ENCODE measurements at places on chromosomes 4 and X.

- no peak for DNase-seq
These were observed 8.4 kb downstream of the HTRA3 start for GRCh38 chr4:8278009-8278395.

- no peak for DNase-seq
These were observed 17.8 kb upstream of the HGFAC start for GRCh38 chr4:3423952-3424351.

GRCh38 chr4:156754832-156755570 lies 216.6 kb downstream of the PDGFC start:
- no peak for DNase-seq

- DNase-seq: peak; percentile 3
These were observed 263.8 kb upstream of the RPS6KA3 start for GRCh38 chrX:20530406-20530921.

- no peak for DNase-seq
These were observed 655.6 kb upstream of the PCDH10 start for GRCh38 chr4:132493476-132493875.

DNA sequence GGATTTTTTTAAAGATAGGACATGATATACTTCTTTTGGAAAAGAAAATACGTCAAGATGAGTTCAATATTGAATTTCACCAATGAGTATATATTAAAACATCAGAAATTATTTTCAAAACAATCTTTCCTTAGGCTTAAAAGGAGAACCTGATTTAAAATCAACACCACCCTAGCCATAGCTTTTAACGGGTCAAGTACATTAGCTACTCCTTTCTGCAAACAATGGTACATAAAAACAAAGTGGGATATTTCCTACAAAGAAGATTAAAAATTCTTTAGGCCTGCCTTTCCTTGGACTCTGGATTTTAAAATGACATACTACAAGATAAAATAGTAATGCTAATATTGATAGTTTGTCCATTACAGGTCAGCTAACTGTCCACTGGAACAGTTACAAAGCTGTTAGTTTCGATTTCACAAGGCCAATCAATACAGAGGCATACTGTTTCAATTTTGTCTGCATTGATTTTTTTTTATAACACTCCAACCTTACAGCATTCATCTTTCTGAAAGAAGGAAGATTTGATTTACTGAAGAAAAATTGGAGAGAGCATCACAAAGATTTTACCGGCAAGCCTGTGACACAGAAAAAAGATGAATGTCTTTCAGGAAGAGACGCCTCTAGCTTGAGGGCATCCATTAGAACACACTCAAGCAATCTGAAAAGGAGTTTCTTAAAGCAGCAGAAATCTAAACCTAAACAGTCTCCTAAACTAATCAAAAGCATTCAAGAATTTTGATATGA lies 97.2 kb downstream of the MAB21L2 start:
- DNase-seq: no peak

GRCh38 chr4:26085551-26085950 lies 171.5 kb downstream of the SMIM20 start:
- DNase-seq: no peak

DNA sequence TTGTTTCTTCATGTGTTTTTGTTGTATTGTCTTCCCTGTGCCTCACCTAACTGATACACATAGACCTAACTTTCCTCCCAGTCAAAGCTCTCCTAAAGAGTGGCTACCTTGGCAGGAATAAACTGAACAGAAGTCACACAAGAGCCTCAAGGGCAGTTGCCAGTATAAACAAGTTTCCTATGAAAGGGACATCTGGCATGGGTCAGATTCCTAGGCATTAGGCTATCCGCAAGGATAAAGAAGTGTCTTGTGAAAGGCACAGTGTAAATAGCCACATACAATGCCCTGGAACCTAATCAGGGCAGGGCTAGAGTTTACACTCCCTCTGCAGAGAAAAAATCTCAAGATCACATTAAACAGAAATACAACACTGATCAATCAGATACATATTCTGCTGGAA lies 220.8 kb downstream of the SPANXN3 start:
- no peak for DNase-seq

DNA sequence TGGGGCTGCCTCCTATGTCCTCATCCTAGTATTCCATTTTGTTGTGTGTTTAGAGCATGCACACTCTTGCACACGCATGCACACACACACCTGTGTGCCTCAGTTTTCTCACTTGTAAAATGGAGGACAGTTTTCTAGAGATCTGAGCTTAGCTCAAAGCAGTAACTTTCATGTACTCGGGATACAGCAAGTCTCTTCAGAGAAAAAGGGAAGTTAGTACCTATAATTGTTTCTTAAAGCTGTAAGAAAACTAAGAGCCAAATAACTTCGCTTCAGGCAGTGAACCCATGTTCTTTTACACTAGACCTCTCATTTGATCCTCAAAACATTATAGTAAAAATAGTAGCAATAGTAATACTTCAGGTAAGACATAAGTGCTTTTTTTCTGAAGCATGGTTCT lies 49.6 kb downstream of the KIT start:
- DNase-seq: no peak

DNA sequence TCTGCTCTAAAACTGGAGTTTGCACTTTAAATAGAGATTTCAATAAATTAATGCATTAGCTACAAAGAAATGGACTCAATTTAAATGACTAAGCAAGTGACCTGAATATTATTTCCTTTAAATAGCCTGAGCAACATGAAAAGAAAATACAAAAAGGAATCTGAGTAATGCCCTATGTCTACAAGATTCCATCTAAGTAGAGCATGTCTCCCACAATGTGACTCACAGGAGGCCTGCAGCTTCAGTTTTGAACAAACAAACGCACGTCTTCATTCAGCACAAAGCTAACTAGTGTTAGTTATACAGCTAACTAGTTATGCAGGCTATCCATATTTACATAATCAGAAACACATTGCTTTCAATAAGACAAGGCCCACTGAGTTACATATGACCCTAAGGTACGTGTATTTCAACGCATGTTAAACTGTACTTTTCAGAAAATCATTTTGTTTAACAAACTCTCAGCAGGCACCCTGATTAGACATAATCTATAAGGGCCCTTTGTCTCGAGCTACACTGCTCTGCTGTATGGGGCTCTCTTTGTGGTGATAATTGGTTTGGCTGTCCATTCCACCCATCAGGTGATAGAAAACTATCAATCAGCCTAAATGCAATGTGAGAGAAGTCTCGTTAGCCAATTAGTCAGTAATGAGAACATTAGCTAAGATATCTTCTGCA lies 116.5 kb downstream of the MAML3 start:
- DNase-seq: no peak

GRCh38 chr4:152613841-152614721 lies 65.7 kb downstream of the TMEM154 start:
- no peak for DNase-seq

GRCh38 chr4:183471946-183472708 lies 27.7 kb downstream of the CDKN2AIP start:
- peak; percentile 68 for DNase-seq

- no peak for DNase-seq
These were observed 13.9 kb downstream of the TNIP2 start for GRCh38 chr4:2742081-2742822.

DNA sequence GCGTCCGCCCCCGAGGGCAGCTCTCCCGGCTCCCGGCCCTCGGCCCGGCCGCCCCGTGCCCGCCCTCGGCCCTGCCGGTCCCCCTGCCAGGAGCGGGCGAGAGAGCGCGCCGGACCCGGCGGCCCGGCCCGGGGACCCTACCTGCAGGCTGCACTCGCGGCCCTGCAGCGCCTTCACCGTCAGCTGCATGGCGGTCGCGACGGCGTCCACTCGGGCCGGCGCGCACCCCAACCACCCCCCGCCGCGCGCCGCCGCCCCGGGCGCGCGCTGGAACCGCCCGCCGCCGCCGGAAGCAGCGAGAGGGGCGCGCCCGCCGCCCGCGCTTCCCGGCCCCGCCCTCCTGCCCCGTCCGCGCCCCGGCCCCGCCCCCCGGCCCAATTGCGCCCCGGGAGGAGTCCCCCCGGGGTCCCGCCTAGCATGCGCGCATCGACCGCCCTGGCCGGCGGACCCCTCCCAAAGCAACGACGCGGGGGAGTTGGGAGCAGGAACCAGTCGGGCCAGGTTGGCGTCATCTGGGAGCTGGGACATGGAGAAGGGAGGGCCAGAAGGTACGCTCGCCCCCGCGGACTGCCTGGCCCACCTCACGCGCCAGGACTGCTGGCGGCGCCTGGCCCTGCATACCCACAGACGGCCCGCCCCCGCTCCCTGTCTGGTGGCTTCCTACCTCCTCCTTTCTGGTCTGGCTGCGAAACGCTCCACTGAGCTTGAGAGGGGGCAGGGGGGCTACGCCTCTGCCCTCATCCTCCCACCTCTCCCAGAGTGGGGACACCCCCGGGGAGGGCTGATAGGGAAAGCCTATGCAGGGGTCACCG lies at the start of gene UBL4A:
Gene UBL4A, minus strand, starts transcription at position 220 of the 812 bp plus-strand sequence. Its CDS starts 31 bp downstream, at position 189.
- DNase-seq: no peak

DNA sequence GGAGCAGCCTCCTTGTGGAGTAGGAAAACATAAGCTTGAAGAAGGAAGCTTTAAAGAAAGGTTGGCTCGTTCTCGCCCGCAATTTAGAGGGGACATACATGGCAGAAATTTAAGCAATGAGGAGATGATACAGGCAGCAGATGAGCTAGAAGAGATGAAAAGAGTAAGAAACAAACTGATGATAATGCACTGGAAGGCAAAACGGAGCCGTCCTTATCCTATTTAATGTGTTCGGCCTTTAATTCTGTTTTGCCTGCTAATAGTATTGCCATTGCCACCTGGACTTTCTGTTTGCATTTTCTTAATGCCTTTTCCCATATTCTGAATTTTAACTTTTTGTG lies 1.4 kb downstream of the TCEAL1 start:
- no peak for DNase-seq

GRCh38 chr4:124437853-124438495 lies 274.6 kb downstream of the ANKRD50 start:
- no peak for DNase-seq

DNA sequence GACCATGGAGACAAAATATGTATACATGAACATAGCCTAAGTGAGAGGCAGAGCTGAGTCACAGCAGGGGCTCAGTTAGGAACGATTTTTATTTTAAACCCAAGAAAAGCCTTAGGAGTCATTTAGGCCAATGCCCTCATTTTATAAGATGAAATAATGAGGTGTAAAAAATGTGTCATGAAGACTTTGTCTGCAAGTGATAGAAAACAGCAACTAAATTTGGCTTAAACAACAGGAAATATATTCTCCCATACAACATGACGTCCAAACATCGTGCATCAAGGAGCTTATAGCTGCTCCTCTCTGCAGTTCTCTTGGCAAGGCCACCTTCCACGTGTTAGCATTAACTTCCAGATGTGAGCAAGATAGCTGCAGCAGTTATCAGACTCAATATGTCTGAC lies 16.8 kb downstream of the SCFD2 start:
- no peak for DNase-seq

- DNase-seq: no peak
These were observed 242.5 kb upstream of the PRPS2 start for GRCh38 chrX:12548746-12549145.

GRCh38 chr4:35500812-35501211 lies 743.5 kb downstream of the ARAP2 start:
- DNase-seq: no peak

- no peak for DNase-seq
These were observed 86.2 kb upstream of the PCDH10 start for GRCh38 chr4:133062851-133063250.

DNA sequence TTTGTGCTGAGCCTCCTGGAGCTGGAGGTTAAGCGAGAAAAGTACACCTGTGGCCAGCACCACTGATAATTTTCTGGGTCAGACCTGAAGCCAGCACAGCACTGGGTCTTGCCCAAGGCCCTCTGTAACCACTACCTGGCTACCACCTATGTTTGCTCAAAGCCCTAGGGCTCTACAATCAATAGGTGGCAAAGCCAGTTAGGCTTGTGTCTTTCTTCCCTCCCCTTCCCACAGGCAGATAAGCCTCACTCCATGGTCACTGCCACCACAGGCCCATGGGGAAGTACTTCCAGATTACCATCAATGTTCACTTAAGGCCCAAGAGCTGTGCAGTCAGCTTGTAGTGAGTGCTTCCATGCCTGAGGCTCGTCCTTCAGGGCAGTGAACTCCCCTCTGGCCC lies 35.2 kb upstream of the ARMCX4 start:
- DNase-seq: no peak

GRCh38 chr4:158783785-158784184 lies 15.0 kb downstream of the FNIP2 start:
- DNase-seq: no peak

- DNase-seq: no peak
These were observed 16.6 kb upstream of the PTCHD1 start for GRCh38 chrX:23317799-23318724.

- no peak for DNase-seq
These were observed 188.1 kb upstream of the WDFY3 start for GRCh38 chr4:85154591-85154990.

DNA sequence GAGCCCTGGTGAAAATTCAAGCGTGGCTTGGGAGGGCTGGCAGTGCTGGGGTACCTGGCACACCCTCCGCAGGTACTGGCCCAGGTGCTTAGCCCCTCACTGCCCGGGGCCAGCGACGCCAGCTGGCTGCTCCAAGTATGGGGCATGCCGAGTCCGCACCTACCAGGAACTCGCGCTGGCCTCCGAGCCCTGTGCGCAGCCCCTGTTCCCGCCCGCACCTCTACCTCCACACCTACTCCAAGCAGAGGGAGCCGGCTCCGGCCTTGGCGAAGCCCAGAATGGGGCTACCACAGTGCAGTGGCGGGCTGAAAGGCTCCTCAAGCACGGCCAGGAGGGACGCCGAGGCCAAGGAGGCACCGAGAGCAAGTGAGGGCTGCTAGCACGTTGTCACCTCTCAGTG lies 14.9 kb upstream of the DHX15 start:
- no peak for DNase-seq

DNA sequence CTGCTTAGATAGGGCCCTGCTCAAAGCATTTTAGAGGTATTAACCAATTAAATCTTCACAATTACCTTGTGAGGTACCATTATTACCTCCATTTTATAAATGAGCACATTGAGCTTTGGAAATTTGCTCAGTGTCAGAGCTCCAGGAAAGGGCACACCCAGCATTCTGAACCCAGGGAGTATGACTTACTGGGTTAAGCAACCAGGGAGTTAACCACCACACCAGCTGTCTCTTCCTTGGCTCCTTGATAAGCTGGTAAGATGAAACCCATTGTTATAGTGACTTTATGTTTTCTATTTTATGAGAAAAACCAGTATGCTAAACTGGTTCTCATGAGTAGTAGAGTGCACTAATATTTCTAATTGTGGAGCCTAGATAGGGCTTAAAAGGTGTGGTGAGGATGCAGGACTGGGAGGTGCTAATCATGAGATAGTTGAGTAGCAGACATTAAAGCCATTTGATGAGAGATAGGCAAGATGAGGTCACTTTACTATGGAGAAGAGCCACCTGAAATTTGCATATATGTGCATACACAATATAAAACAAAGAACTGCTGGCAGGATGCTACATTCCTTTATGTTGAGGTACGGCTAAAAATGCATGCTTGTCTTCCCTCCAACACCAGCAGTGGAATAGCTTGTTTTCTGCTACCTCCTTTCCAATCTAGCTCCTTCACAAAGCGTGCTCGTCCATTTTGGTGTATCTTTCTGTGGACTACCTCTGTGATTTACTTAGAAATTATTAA lies 556.1 kb downstream of the SPRY1 start:
- DNase-seq: no peak

- no peak for DNase-seq
These were observed 29.3 kb downstream of the DYNLT3 start for GRCh38 chrX:37818031-37818430.

GRCh38 chrX:72526534-72527508 lies 45.8 kb downstream of the HDAC8 start:
- no peak for DNase-seq

- no peak for DNase-seq
These were observed 279.9 kb downstream of the PPP3CA start for GRCh38 chr4:101067383-101067782.

GRCh38 chr4:149995134-149995756 lies 83.0 kb upstream of the DCLK2 start:
- DNase-seq: no peak

- DNase-seq: no peak
These were observed 76.8 kb downstream of the CFAP299 start for GRCh38 chr4:80412322-80412721.
